Activated CD4-positive, alpha-beta memory T cell treated with anti-CD3 and anti-CD28 coated beads, Interleukin-2, amount 10 ng/mL, durations not matched to agents 7 days and 5 days (primary cell): ENCODE measurements at places on chromosomes 6 and 20.

GRCh38 chr20:18832546-18833200 is 19.1 kb downstream of the SCP2D1 start:
- no peak overlapping the region for H3K27ac ChIP-seq
- no peak for DNase-seq
- no peaks in the 10 kb centered on the region for H3K4me1 ChIP-seq
- H3K27me3 ChIP-seq: peaks cover 3% of the 10 kb centered on the region
- no peak overlapping the region for H3K4me3 ChIP-seq
- no peaks in the 10 kb centered on the region for H3K36me3 ChIP-seq

GRCh38 chr6:112691289-112691688 is 344.2 kb downstream of the RFPL4B start:
- H3K36me3 ChIP-seq: no peaks in the 10 kb centered on the region
- no peak overlapping the region for H3K4me3 ChIP-seq
- H3K27me3 ChIP-seq: no peaks in the 10 kb centered on the region
- H3K27ac ChIP-seq: no peak overlapping the region
- H3K4me1 ChIP-seq: no peaks in the 10 kb centered on the region
- no peak for DNase-seq

- DNase-seq: no peak
- H3K27me3 ChIP-seq: peaks cover 35% of the 10 kb centered on the region
- no peaks in the 10 kb centered on the region for H3K36me3 ChIP-seq
- no peaks in the 10 kb centered on the region for H3K4me1 ChIP-seq
Measured at GRCh38 chr6:18101271-18101670, 21.2 kb downstream of the NHLRC1 start.

DNA sequence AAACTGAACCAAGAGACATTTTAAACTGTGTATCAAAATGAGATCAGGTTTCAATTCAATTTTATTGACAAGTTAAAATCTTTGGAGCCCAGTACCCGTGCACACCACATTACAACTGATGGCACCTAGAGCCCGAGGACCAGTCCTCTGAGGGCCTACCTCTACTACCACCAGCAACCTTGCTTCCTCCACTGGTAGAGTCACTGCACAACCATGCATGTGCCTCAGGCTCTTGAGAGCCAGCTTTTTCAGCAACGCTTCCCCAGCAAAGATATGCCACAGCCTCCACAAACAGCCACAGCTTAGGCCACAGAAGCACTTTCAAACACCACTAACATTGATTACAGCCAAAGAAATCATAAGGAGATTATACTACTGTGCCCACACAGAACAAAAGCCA is 328.6 kb upstream of the RNF217 start:
- no peak for DNase-seq
- H3K36me3 ChIP-seq: no peaks in the 10 kb centered on the region
- no peaks in the 10 kb centered on the region for H3K4me1 ChIP-seq
- no peak overlapping the region for H3K4me3 ChIP-seq
- H3K27ac ChIP-seq: no peak overlapping the region

DNA sequence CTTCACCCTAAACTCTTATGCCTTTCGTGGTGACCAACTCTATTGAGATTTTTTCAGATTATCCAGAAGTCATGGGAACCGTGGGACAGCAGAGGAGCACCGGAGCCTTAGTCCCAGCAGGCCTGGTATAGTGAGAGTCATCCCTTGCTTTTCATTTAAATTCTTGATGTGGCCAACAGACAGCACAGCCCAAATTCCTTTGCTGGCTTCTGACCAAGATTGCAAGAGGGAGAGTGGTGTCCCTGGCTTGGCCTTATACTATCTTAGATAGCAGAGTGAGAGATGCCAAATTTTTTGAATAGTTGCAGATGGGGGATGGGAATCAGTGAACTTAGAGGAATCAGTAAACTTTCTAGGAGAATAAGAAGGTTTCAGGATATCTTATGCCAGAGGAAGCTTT is 7.8 kb downstream of the STX11 start:
- no peaks in the 10 kb centered on the region for H3K27me3 ChIP-seq
- peaks cover 82% of the 10 kb centered on the region for H3K36me3 ChIP-seq
- H3K4me1 ChIP-seq: peaks cover 47% of the 10 kb centered on the region
- H3K27ac ChIP-seq: no peak overlapping the region
- no peak for DNase-seq
- no peak overlapping the region for H3K4me3 ChIP-seq
